ENCODE measurements at places on chromosomes 5 and 9. TPM values are rescaled to one million over a fixed set of nuclear protein-coding genes. Genes with fewer than 3 reads are reported as not detected.

The GPRIN1 gene
- total RNA-seq: 1.1 TPM

The FBP2 gene
- not detected for total RNA-seq

The C1QTNF2 gene
- total RNA-seq: 2.2 TPM

DNA sequence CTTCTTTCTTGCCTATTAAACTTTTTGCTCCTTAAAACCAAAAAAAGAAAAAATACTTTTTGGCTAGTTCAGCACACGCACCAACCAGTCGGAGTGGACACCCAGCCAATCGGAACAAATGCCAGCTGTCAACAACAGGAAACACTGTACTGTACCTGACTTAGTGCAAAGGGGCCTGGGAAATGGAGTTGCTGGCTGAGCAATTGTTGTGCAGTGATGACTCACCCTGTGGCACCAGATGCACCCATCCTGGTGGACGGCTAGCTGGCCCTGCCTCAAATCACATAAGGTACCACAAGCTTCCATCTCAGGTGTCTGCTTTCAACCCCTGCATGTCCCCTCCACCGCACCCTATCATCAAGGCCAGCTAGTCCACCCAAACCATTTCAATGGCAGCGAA, 20.9 kb downstream of the FOXE1 start:
- no peak for DNase-seq

DNA sequence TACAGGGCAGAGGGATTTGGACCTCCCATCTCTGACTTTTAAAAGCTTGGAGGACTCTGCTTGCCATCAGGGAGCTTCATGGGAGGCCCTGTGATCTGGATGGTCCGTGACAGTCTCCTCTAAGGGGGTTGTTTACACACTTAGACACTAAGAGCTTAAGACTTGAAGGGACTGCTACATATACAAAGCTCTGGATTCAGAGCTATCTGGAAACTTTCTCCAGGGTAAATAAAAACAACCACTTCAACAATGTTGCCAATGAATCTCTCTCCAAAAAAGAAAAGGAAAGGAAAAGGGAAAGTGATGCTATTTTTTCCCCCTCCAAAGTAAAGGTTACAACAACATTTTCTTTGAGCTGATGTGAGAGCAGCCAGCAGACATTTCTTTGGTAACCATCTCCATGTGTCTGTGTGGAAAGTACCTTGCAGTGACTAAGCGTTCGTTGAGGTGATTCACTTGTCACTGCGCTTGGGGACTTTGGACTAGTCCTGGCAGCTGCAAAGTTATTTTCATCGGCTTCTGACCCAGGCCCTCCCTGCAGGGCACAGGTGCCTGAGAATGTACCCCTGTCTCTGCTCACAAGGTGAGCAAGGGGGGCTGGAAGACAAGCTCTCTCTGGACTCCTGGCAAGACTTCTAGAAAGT, 262.1 kb upstream of the KLF4 start:
- DNase-seq: peak; percentile 68

- DNase-seq: no peak
These were observed 53.9 kb downstream of the RFX3 start for GRCh38 chr9:3471883-3472282.

DNA sequence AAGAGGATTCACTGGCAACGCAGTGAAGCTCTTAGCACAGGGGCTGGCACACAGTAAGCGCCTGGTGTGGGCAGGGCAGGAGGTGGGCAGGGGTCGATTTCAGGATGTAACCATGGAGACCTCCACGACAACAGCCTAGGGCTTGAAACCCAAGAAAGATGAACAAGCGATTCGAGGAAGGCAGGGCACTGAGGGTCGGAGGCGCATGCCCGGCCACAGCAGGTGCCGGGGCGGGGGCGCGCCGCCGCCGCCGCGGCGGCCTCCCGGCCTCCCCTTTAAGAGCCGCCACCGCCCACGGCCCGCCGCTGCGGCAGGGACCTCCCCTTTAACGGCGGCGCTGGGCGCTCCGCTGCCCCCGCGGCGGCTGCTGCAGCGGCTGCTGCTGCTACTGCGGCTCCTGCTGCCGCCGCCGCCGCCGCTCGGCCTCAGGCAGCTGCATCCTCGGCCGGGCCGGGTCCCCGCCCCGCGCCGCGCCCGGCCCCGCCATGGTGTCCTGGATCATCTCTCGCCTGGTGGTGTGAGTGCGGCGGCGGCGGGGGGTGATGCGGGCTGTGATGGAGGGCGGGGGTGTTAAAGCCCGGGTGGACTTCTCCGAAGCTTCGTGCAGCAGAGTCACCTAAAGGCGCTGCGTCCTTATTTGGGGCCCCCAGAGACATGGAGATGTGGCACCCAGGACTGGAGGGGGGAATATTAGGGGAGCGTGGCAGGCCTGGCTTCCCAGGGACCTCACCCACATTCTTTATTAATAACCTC, at the start of gene REEP2:
Gene REEP2 (plus strand): TSS at position 334 of the 753 bp plus-strand sequence. CDS start 152 bp downstream, at position 486.
- no peak for DNase-seq

GRCh38 chr9:4070266-4070665, 229.6 kb downstream of the GLIS3 start:
- DNase-seq: no peak

Measured in mucosa of gallbladder (tissue), 1 donor.